Fibroblast of skin of right quadriceps (primary cell): ENCODE measurements at places on chromosomes 5 and 9.

DNA sequence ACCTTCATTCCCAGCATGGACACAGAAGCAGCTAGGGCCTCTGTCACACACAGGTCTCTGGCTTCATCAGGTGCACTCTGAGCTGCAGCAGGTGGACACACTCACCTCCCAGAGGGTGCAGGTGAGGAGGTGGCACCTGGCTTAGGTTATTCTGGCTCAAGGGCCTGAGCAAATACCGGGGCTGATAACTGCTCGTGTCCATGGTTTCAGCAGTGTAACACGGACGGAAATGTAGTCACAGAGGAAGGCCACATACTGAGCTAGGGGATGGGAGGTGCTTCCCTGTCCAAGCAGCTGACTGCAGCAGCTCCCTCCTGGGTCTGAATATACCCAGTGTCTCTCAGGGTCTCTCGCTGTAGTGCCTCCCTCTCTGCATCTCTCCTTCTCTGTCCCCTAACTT, 5.7 kb downstream of the PHF2 start:
- DNase-seq: no peak

GRCh38 chr5:117829646-117830045, 1158.7 kb downstream of the DTWD2 start:
- no peak for DNase-seq

DNA sequence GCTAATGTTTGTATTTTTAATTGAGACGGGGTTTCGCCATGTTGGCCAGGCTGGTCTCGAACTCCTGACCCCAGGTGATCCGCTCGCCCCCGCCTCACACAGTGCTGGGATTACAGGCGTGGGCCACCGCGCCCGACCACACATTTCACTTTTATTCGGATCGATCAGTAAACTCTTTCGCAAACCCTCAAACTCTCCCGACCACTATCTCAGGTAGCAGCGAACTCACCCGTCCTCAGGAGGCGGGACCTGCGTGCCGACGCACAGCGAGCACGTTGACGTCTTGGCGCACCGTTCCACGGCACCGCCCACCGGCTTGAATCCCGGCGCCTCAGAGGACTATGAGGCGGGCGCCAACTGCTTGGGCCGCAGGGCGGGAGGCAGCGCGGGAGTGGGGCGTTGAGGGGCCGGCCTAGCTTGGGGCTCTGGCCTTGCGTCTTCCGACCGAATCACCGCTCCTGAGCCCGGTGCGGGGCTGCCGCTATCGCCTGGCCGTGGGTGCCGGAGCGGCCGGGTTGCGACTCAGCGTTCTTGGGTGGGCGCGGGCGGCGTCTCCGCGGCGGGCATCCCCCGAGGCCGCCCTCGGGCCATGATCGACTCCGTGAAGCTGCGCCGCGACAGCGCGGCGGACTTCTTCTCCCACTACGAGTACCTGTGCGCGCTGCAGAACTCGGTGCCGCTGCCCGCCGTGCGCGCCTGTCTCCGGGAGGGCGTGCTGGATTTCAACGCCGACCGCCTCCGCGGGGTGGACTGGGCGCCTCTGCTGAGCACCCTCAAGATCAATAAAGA, at the start of gene CEP78:
TSS of gene CEP78 (plus strand) at position 314 of the 789 bp plus-strand sequence. CDS start at position 590, 276 bp downstream.
- peak; percentile 91 for DNase-seq

DNA sequence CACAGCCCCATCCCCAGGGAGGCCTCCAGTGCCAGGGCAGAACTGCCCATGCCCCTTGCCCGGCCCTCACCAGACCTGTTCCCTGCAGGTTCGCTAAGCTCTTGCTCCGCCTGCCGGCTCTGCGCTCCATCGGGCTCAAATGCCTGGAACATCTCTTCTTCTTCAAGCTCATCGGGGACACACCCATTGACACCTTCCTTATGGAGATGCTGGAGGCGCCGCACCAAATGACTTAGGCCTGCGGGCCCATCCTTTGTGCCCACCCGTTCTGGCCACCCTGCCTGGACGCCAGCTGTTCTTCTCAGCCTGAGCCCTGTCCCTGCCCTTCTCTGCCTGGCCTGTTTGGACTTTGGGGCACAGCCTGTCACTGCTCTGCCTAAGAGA, 110.1 kb downstream of the RXRA start:
- no peak for DNase-seq

GRCh38 chr5:52767766-52768480, 19.8 kb upstream of the ITGA1 start:
- DNase-seq: no peak

GRCh38 chr9:70561111-70561510, 146.7 kb upstream of the KLF9 start:
- DNase-seq: no peak

DNA sequence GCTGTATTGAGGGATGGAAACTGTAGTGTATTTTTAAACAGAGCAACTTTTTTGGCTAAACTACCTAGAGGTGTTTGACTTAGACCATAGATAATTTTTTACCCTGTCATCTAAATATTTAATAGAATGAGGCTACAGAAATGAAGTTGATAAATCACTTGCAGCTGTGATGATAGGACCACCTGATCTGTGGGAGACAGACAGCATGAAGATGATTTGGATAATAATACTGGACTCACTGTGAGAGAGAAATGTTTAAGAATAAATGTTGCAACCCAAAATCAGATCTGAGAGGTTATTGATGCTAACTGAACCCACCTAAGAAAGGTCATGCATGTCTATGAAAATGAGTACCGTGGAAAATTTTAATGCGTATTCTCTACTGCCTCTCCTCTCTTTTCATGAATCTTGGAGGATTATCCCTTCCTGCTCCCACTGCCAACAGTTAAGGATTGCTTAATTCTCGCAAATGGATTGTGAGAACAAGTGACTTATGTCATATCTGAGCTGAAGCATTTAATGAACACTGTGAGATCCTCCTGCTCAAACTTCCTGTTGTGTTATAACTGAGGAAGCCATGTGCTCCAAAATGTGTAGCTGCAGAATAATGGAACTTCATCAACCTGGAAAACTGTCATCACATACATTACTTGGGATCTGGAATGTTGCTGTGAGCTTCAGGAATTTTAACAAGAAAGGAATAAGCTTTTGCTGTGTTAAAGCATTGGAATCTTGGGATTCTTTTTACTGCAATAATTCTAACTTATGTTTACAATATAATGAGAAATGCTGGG, 617.9 kb upstream of the CDH18 start:
- peak; percentile 6 for DNase-seq

- no peak for DNase-seq
Observed at GRCh38 chr5:673161-673830, 19.9 kb downstream of the TPPP start.

- no peak for DNase-seq
Observed at GRCh38 chr5:6496636-6497035, 48.0 kb downstream of the UBE2QL1 start.

GRCh38 chr9:22913518-22913917, 466.9 kb downstream of the DMRTA1 start:
- DNase-seq: no peak

GRCh38 chr9:34383904-34384303, 7.2 kb upstream of the MYORG start:
- no peak for DNase-seq

DNA sequence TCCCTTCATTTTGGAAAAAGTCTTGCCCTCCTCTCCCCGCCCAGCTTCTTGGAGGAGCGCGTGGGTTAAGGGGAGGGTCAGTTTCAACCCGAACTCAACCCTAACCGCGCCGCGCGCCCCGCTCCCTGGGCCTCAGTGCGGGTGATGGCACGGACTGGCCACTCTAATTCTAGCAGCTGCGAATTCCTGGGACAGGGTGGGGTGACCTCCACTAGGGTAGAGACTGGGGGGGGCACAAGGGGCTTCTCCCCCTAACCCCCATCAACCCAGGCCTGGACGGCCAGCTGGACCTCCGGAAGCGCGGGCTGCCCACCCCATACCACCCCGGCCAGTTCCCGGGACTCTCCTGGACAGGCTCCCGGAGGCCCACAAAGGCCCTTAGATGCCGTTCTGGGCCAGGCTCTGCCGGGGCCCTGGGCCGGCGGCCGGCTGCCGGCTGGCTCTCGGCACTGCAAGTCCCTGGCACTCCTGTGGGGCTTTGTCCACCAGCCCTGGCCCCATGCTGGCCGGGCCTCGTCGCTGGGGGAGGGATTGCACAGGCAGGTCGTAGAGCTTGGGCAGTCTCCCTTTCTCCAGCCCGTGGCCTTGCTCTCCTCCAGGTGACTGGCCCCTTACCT, 7.2 kb upstream of the PSD2 start:
- no peak for DNase-seq

DNA sequence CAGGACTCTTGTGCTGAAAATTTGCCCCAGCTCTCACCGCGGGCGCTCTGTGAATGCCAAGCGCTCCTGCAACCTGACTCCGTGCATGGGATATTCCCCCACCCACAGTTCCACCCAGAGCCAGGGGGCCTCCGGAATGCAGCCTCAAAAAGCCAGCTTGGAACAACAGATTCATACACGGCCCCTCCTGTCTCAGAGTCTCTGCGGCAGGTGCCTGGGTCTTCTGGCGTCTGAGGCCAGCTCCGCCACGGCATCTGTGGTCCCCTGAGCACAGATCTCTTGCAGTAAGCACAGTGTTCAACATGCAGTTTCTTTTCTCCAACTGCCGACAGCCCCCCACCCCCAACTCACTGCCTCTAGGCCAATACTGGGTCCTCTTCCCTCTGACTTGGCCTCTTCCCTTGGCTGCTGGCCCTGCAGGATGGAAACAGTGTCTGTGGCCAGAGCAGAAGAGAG, 355.7 kb upstream of the IRX2 start:
- no peak for DNase-seq

- DNase-seq: no peak
Observed at GRCh38 chr9:69526699-69527098, 145.5 kb downstream of the APBA1 start.

DNA sequence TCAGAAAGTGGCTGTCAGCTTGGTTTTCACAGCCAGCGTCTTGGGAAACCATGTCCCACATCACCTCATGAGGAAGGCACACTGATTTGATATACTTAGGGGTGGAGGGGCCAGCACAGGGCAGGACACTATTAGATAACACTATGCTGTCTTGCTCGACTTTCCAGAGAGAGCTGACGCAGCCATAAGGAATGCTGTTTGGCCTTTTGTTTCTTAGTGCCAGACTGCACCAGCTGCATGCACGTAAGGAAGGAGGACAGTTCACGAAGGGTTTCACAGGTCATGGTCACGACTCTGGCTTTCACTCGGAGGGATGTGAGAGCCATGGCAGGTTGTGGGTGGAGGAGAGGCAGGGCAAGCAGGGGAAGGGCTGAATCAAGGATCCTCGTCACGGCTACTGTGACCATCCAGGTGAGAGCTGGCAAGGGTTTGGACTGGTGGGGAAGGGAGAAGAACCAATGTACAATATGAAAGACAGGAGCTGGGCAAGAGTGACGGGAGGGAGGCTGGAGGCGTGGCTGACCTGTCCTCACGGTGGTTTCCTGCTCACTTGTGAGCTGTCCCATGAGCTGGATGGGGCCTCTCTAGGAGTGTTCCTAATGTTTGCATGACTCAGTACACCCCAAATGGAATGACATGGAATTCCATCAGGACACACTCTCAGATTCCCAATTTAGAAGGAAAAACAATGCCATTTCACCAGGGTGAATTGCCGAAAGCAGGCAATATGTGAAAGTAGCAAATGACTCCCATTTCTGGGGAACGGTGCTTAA, 61.7 kb downstream of the OTULIN start:
- peak; percentile 34 for DNase-seq

DNA sequence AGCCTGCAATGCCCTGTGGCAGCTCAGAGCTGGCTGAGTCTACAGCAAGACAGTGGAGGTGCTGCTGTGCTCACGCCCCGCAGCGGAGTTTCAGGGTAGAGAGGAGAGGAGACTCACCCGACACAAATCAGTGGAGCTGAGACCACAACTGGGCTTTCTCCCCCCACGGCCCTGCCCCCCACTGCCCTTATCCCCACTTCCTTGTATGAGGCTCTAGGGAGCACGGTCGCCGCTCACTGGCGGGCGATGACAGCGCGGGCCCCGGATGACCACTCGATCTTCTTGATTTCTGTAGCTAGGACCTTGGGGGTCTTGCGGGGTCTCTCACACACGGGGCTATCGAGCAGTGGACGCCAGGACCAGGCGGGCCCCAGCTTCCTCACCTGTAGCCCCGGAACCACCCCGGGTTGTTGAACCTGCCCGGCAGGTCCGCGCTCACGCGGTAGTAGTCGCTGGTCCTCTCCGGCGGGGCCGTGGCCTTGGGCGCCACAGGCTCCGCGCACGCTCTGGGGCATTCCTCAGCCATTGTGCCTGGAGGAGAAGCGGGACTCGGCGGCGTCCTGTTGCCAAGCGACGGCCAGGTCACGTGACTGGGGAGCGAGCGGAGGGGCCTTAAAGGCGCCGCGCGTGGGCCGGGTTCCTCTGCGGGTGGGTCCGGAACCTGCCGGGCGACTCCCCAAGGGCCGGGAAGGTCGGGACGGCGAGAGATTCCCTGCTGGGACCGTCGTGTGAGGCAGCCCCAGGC, 984 bp upstream of the MRPS2 start:
- DNase-seq: peak; percentile 81

- DNase-seq: no peak
Observed at GRCh38 chr9:89383030-89383720, 64.9 kb downstream of the SECISBP2 start.

DNA sequence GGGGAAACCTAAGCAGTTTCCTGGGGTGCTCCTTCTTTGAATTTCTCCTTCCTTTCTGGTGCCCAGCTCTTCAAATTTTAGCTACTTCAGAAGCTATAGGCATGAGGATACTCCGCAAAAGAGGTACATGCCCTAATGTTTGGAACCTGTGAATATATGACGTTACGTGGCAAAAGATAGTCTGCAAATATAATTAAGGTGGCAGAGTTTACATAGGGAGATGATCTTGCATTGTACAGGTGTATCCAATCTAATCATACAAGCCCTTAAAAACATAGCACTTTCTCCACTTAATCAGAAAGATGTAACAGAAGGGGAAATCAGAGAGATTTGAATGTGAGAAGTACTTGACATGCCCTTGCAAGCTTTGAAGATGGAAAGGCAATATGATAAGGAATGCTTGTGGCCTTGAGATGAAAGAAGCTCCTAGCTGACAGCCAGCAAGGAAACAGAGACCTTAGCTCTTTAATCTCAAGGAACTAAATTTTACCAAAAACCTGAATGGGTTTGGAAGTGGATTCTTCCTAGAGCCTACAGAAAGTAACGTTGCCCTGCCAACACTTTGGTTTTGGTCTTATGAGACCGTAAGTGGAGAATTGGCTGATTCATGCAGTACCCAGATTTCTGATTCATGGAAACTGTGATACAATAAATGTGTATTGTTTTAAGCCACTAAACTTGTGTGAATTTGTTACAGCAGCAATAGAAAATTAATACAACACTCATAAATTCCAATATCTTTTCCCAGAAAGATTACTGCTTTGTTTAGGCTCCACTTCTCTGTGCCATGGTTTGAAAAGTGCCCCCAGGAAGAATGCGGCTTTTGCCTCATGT, 268.4 kb downstream of the FAM170A start:
- no peak for DNase-seq
